GM23248 (cell line): ENCODE measurements at places on chromosomes 1 and 21. TPM values are rescaled to one million over a fixed set of nuclear protein-coding genes. Genes with fewer than 3 reads are reported as not detected.
A peak's percentile ranks its signal among the peaks of the same experiment; 100 is the strongest.

NR0B2 gene
- total RNA-seq = not detected in 2 replicates

TNFRSF8 gene
- not detected in 2 replicates for total RNA-seq

ADGRL4 gene
- 10.6 and 13.2 TPM in 2 replicates for total RNA-seq

S100B gene
- total RNA-seq = not detected in 2 replicates

DNA sequence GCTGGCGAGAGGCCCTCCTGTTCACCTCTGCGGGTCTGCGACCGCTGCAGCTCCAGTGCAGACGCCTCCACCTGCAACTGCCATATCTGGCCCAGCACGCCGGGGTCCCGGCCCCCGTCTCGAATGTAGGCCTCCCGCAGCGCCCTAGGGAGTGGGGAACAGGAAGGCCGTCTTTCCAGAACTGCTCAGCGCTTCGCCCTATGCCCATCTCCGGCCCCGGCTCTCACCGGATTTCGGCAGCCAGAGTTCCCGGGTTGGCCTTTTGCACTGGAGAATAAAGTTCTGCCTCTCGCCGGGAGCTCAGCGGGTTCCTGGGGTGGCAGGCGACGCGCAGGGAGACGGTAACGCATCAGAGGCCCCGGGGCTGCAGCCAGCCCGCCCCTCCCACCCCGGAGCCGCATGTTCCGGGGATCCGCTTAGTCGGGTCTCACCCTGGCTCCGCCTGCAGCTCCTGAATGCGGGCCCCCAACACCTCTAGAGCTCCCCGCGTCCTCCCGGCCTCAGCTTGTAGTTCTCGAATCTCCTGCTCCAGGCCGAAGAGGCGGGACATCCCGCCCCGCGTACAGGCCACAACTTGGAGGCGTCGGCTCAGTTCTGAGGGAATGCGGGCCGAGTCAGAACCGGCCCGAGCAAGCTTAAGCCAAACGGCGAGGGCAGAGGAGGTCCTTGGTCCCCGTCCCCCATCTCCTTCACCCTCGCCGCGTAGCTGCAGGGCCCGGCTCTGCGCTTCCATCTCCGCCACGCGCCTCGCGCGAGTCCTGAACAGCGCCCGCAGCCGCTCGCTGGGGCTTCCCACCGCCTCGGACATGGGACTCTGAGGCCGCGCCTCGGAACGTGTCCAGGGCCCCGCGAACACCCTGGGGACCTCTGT, 1.1 kb downstream of the CCDC17 start:
- H3K4me3 ChIP-seq = no peak overlapping the region
- no peaks in the 10 kb centered on the region for H3K4me1 ChIP-seq
- H3K36me3 ChIP-seq = peaks cover 9% of the 10 kb centered on the region
- no peak for DNase-seq
- no peak overlapping the region for H3K27ac ChIP-seq
- H3K27me3 ChIP-seq = no peaks in the 10 kb centered on the region

- 0 out of 2 replicates have a peak overlapping the region, but pooled peaks have one; percentile 0 for H3K4me3 ChIP-seq
- H3K36me3 ChIP-seq = no peaks in the 10 kb centered on the region
- H3K27ac ChIP-seq = peak overlapping the region; percentile 1; the same call in 1 of the 2 replicates
- no peaks in the 10 kb centered on the region for H3K27me3 ChIP-seq
Observed at GRCh38 chr1:63874278-63874880, 100.6 kb downstream of the ROR1 start.

DNA sequence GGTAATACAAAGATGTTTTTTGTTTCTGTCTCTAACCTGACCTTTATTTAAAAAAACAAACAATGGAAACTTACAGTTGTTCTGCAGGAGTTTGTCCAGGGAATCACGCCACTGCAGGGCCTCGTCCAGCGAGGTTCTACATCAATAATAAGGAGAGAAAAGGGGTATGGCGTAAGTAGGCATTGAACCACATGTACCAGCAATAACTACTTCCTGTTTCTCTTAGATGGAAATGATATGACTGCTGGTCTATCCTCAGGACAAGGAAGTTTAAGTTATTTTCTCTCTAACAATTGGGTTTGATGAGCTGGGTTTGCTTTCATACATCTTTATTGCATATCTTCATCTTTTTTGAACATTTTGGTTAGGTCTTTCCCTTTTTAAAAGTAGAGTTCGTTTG, 40.9 kb downstream of the RGS5 start:
- H3K4me1 ChIP-seq = peaks cover 25% of the 10 kb centered on the region
- no peak overlapping the region for H3K4me3 ChIP-seq
- H3K27ac ChIP-seq = no peak overlapping the region
- no peaks in the 10 kb centered on the region for H3K27me3 ChIP-seq
- H3K36me3 ChIP-seq = no peaks in the 10 kb centered on the region

DNA sequence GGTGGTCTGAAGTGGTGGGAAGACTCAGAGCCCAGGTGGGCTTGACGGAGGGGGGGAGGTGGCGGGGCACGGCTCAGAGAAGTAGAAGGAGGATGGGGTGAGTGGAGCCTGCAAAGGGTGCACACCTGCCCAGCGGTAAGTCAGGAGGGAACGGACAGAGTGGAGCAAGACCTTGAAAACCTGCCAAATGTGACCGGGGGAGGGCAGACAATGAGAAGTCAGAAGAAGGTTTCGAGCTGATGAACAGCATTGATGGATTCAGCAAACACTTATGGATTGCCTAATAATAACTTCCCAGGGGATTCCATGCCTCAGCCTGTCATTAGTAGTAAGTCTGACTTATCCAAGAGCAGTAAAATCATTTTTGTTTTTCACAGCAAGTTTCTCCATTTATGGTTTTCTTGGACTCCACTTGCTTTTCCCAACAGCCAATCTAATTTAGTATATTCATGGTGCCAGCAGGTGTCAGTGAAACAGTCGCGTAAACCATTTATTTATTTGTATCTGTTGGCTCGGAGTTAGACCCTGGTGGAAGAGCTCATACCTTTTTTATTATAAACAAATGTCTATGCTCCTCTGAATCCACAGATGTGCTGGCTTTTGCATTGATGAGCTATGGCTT, 279.1 kb downstream of the PCP4 start:
- H3K4me3 ChIP-seq = no peak overlapping the region
- H3K27me3 ChIP-seq = no peaks in the 10 kb centered on the region
- no peaks in the 10 kb centered on the region for H3K36me3 ChIP-seq
- no peak for DNase-seq

DNA sequence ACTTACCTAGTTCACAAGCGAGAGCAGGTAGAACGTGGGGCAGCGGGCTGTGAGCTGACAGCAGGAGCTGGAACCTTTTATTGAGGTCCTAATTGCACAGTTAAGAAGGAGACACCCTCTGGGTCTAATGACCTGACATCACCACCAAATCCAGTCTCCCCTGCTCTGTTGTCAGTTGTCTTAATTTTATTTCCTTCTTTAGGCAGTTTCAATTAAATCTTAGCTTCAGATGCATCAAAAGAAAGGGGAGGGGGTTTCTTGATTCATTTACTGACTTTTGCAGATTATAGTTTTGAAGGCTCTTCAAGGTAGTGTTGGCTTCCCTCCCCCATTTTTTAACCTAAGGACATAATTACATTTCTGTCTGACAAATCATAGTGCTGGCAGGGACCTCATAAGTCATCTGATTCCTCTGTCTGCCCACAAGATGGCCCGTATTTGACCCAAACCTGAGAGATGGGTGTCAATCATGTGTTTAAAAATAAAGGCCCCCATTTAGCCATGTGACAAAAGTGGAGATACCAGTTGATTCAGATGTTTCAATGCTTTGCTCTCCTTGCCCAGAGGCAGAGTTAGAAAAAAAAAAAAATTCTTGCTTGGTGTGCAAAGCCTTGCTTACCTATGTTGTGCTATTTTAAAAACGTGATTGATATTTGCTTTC, at the start of gene TCHHL1:
TCHHL1 (minus strand) TSS at position 51 of the 661 bp plus-strand sequence. CDS start 921 bp downstream, outside the sequence.
- H3K27ac ChIP-seq = no peak within 1 kb of the TSS
- H3K27me3 ChIP-seq = peaks cover 36% of the 10 kb centered on the region
- no peak for DNase-seq
- no peaks in the 10 kb centered on the region for H3K4me1 ChIP-seq
- no peak within 1 kb of the TSS for H3K4me3 ChIP-seq
